ENCODE measurements at places on chromosomes 5 and 9.

DNA sequence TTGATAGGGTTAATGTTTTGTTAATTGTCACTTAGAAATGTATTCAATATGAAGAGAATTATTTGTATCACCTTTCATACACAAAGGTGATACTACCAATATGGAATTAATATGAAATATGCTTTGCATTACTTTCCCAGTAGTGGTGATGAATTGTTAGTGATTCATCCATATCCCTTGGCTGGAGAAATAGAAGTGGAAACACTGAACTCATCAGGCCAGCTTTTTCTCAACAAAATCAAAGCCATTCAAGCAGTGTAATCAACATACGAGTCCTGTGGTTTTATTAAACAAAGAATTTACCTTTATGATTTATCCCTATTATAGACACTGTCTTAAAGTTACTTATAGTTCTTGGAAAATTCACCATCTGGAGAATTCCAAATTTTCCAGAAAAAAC is 264.0 kb upstream of the MEF2C start:
- no peak for DNase-seq

DNA sequence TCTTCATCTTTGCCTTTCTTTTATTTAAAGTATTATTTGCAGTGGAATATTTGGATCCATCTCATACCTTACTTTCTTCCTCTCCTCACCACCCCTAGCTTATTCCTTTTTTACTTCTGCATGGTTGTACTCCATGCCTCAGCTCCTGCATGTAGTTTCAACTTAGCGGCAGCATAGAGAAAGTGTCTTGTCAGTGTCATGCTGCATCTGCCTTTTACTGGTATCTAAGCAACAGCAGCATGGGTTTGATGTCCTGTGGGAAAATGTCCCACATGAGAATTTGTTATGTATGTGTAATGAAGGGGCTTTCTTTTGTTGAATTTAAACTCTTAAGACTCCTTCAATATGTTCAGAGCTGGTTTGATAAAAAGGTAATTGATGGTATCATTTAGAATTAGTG is 20.6 kb downstream of the TCERG1 start:
- DNase-seq: no peak

DNA sequence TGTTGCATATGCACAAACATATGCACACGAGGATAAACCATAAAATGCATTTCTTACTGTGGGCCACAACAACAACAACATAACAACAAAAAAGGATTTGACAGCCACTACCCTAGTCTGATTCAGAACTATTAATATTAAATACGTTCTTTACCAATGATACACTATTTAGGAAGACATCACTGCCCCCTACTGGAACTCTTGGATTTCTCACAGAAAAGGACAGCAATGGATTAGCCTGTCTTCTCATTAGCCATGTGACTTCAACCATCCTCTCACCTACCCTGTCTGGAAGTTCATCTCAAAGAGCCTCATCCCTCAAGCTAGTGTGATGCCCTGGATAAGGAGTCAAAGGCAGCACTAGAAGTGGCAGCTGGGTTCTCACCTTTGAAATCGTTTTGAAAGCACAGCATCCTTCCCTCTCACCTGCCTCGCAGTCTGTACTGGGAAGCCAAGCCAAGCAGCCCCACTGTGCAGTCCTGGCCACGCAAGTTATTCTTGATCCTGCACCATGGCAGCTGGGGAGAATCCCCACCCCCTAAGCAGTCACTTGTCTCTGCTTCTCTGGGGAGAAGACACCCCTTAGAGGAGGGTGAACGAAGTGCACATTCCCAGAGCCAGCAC is 64.6 kb downstream of the SH3TC2 start:
- no peak for DNase-seq

GRCh38 chr5:34899066-34899465 is 16.2 kb downstream of the RAD1 start:
- no peak for DNase-seq

DNA sequence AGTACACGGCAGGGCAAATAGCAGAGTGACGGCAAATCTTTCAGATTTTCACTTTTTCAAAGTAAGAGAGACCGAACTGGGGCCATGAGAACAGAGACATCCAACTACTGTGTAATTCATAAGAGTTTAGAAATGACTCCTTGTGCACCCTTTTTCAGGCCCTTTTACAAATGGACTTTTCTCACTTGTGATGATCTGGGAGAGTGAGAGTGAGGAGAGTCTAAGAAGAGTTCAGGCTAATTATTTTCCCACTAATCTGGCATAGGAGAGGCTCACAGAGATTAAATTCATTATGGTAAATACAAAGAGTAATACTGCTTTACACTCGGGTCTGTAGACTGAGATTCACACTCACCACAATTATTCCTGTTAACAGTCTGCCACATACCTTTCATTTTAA is 880 bp upstream of the CCNG1 start:
- no peak for DNase-seq

- no peak for DNase-seq
Observed at GRCh38 chr9:130693101-130693425, 517 bp upstream of the EXOSC2 start.

DNA sequence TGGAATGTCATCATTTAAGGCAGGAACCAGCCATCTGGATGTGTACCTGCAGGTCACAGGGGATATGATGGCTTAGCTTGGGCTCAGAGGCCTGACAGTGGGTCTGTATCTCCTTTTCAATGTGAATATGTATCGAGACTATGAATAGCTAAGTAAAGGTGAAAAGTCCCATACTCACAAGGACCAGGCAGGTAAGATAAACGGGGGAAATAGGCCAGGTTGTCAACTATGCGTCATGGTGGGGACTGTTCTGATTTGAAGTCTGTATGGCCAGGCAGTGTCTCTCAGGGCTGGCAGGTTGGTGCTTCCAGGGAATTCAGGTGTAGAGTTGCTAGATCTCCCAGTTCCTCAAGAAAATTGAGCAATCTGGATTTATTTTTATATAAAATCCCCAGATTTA is 987.9 kb upstream of the WWC1 start:
- DNase-seq: no peak

DNA sequence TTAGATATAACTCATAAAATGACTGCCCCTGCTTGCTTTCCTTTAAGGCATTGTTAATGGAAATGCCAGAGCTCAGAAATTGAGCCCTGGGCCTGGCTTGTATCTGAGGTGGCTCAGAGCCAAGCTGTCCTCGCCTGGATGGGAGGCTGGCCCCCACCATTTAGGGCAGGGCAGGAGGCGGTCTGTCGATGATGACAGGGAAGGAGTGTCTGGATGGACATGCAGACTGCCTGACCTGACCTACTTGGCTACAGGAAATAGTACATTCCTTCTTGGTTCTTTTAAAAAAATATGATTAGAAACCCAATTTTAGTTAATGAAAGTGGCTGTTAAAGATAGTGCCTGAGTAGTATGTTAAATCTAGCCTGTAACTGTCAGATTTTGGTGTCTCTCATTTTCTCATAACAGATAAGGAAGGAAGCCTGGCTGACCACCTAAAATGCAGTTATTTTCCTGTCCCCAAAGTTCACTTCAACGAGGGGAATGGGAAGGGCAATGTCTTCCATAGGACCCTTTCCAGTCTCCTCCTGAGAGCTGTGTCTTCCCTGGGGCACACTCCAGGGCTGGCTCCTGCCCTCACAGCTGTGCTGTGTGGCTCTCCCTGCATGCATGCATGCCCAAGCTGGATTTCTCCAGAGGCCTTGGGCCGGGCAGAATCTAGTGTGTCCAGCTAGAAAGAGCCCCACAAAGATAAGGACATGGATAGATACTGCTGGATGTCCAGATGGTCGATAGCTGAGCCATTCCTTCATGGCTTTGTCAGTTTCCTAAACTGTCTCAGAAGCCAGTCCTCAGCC is 42.3 kb downstream of the MACROH2A1 start:
- DNase-seq: no peak

- DNase-seq: no peak
Observed at GRCh38 chr9:23821375-23822181, 4.5 kb downstream of the ELAVL2 start.

- DNase-seq: no peak
Observed at GRCh38 chr5:147359101-147359500, 124.3 kb downstream of the STK32A start.

DNA sequence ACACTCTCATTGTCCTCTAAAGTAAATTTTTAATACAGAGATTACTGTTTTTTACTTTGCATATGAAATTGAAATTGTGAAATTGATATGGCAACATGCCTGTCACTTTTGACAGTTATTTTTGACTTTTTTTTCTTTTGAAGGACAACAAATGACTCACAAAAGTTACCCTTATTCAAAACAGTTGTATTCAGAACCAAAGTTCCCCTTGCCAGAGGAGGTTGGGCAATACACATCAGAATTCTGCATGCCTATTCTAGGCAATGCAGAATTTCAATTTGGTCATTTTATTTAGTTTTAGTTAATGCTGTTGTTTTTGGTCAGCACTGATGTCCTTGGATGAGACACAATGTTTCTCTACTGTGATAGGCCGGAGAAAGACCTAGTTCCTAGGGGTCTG is 299.1 kb upstream of the PRR16 start:
- DNase-seq: no peak

- no peak for DNase-seq
Observed at GRCh38 chr5:80864706-80865435, 95.3 kb upstream of the RASGRF2 start.

DNA sequence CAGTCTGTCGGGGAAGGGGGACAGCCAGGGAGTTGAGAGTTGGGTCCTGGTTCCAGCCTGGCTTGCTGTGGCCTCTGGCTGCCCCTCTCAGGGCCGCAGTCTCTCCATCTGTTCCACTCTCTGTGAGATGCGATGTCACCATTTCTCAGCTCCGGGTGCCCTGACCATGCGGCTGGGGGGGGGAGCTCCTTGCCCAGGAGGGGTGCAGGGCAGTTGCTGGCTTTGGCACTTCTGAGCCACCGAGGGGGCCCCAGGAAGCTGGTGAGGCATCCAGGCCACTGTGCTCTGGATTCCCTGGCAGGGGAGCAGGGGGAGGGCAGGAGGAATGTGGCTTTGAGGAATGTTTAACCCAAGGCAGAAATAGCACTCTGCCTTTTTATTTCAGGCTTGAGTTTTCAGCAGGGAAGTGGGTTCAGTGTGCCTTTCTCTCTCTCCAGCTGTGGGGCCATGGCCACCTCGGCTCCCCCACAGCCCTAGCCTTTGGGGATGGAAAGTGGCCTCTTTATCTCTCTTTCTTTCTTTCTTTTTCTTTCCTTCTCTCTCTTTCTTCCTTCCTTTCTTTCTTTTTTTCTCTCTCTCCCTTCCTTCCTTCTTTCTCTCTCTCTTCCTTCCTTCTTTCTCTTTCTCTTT is 11.0 kb downstream of the NCS1 start:
- peak; percentile 52 for DNase-seq

DNA sequence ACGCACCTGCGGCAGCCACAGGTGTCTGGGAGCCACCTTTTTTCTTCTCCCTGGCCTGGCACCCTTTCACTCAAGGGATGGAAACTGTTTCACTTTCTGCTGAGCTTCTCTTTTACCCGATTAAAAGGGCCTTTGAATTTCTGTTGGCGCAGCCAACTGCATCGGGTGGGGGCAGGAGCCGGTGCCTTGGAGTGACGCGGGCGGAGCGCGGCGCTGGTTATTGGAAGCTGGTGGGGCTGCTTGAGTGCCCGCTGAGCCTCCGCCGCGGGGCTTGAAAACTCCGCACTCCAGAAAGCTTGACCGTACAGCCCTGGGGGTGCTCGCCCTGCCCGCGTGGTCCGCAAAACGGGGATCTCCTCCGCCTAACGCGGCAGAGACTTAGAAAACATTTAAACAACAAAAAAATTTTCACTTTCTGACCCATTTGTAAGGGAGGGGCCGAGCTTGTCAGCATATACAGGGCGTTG is 52.0 kb upstream of the TJP2 start:
- no peak for DNase-seq

GRCh38 chr5:63070001-63070400 is 491.4 kb downstream of the LRRC70 start:
- no peak for DNase-seq

DNA sequence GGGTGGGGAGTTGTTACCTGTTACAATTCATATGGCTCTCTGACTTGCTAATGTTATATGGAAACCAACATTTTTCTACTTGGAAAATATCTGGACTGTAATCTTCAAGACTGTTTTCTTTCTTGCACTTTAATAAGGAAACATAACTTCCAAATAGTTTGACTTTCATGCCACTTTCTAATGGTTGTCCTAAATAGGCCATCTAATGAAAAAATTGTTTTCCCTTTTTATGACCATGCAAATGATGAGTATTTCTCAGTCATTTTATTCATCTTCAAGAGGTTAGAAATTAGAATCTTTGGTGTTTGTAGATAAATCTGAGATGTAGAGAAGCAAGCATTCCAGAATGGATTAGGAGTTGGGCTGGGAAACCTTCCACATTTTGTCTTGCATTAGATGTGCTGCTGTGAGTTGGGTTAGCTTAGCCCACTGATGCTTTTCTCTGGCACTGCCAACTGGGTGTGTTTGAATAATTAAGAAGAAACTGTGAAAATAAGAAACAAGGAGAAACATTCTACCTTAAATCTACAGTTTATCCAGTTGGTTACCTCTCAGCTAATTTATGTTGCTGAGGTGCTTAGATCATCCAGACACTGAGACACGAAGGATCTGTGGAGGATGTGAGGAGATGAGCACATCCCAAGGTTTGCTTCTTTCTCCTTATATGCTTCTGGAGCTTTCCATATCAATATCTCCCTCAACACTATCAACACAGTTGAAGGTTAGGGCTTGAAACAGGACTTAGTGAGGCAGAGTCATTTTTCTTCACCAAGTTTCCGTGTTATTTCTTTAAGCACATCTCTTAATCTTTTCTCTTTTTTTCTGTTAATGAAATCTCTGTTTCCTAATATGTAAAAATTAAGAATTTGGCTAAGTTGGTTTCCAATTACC is 2.7 kb downstream of the RASGRF2 start:
- no peak for DNase-seq

DNA sequence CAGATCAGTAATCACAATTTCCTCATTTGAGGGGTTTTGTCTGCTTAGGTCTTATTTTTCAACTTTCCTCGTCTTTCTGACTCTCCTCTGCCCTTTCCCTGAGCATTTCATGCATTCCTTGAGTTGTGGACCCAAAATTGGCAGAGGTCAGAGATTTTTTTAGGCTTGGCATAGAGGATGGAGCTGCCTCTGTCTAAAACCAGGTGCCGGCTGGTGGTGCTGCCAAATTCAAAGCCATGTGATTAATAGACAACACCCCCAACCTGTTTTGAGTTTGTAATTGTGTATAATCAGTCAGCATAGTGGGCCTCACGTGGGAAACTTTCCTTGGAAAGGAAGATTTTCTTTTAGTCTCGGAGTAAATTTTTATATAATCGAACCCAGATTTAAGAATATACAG is 39.6 kb downstream of the TJP2 start:
- DNase-seq: no peak

GRCh38 chr5:92922231-92922967 is 658.6 kb downstream of the NR2F1-AS1 start:
- peak; percentile 53 for DNase-seq

DNA sequence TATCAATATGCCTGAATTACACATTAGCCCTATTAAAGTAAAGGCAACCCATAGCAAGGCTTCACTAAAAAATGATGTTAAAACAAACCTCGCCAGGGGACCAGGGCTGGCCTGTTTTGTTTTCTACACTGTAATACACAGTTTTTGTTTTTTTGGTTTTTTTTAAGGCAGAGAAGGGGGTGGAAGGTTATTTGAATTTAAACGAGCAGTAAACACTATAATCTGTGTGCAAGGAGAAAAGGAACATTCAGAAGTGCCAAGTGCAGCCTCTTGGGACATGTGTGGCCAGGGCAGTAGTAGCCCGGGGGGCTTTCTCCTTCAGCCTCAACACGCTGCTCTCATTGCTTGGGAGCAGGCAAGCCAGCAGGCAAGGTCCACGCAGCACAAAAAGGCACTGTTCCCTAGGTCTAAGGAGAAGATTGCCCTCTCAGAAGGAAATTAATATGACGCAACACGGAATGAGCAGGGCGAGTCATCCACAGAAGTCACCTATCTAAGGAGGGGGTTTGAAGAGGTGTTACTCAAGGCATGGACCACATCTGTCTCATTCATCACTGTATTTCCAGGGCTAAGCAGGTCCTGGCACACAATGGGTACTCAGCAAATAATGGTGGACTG is 16.2 kb downstream of the SIL1 start:
- no peak for DNase-seq
